ENCODE measurements at places on chromosomes 2 and 18.
A peak's percentile ranks its signal among the peaks of the same experiment; 100 is the strongest.

DNA sequence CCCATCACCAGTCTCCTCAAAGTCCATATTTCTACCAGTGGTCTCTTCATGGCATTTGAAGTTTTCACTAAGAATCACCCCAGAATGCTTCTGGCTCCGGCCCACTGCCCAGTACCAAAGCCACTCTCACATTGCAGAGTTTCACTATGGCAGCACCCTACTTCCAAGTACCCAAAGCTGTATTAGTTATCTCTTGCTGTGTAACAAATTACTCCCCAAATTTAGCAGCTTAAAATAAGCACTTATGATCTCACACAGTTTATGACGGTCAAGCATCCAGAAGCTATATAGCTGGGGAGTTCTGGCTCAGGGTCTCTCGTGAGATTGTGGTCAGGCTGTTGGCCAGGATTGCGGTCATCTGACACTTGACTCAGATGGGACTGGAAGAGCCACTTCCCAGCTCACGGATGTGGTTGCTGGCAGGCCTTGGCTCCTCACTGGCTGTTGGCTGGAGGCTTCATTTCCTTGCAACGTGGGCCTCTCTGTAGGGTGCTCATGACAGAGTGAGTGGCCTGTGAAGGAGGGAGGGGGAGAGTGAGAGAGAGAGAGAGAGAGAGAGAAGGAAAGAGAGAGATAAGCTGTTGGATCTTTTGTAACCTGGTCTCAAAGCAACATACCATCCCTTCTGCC, 189.5 kb downstream of the CTIF start:
- no peak for DNase-seq

- no peak for DNase-seq
Observed at GRCh38 chr2:85185431-85185940, 52.3 kb downstream of the TCF7L1 start.

GRCh38 chr2:169237286-169237685, 125.0 kb downstream of the LRP2 start:
- no peak for DNase-seq

DNA sequence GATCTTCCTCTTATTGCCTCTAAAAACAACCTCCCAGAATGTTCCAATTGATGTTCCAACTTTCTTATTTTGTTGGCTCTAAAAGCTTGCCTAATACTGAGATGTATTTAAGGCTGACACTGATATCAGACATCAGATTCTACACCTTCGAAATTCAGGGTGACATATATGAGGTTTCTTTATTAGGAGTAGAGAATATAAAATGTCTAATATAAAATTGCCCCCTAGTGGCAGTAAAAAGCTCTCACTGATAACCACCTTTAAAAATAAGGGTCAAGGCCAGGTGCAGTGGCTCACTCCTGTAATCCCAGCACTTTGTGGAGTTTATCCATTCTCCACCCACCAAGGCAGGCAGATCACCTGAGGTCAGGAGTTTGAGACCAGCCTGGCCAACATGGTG, 789.7 kb upstream of the SLC39A10 start:
- peak; percentile 64 for DNase-seq

- no peak for DNase-seq
Observed at GRCh38 chr2:119691651-119692245, 12.7 kb downstream of the TMEM177 start.

- DNase-seq: no peak
Observed at GRCh38 chr2:20595439-20596192, 55.3 kb downstream of the HS1BP3 start.

DNA sequence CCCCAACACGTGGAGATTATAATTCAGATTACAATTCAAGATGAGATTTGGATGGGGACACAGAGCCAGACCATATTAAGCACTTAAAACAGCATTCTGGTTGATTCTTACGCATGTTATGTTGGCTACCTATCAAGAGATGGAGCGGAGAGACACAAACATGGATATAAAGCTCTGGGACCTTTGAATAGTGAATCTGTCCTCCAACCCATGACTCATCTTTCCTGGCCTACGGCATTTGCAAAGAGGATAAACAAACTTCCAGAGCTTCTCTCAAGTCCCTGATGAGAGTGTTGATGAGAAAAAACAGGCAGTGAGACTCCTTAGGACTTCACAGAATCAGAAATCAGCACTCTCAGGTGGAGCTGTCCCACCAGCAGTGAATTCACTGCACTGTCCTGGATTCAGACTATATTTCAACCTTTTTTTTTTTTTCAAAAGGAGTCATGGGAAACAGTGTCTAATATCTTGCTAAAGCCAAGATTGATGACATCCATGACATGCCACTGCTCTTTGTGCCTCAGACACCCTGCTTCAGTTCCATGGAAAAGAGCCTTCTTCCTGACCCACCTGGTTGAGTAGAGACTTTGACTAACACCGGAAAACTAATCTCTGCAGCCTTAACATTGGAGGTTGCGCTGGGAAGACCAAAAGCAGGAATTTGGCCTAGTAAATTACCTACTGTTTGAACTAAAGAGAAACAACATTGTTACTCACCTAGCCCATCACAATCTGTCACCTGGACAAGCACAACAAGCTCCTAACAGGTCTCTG, 62.1 kb upstream of the NPAS2 start:
- no peak for DNase-seq

- no peak for DNase-seq
Observed at GRCh38 chr2:9264301-9264700, 57.7 kb downstream of the ASAP2 start.

DNA sequence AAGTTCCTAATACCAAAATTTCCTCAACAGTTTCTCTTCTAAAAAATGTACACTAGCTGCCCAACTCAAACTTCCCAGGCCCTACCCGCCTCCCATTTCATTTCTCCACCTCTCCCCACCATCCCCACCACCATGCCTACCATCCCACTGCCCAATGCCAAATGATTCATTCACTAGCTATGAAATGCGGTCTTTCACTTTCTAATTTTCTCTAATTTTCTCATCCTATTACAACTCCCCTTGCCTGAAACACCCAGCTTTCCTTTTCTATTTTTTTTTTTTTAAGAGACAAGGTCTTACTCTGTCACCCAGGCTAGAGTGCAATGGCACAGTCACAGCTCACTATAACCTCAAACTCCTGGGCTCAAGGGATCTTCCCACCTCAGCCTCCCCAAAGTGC, 38.4 kb downstream of the KIDINS220 start:
- no peak for DNase-seq

DNA sequence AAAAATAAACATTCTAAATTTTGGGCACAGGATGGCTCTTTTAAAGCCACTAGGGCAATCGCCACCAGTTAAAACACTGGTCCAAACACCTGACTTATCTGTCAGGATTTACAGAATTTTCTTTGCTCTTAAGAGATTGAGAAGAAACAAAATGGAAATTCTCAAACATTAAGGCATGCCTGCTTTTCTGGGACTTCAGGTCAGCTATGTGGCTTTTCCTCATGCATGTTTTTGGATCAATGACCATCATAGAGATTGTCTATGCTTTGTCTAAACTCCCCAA, 112.7 kb downstream of the SMAD2 start:
- no peak for DNase-seq

DNA sequence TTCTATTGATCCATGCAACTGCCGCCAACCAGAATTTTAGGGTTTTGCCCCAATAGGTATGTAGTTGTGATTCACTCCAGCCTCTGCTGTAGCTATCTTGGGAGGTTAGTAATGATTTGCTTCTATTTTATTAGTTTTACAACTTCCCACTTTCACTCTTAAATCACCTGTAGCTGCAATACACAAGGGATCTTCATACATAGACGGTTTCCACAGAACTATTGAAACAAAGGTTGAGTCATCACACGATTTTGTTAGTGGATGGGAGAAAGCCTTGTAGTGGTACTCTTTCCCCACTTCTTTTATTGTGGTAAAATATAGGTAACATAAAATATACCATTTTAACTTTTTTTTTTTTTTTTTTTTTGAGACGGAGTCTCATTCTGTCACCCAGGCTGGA, 104.2 kb upstream of the SPRED2 start:
- no peak for DNase-seq

DNA sequence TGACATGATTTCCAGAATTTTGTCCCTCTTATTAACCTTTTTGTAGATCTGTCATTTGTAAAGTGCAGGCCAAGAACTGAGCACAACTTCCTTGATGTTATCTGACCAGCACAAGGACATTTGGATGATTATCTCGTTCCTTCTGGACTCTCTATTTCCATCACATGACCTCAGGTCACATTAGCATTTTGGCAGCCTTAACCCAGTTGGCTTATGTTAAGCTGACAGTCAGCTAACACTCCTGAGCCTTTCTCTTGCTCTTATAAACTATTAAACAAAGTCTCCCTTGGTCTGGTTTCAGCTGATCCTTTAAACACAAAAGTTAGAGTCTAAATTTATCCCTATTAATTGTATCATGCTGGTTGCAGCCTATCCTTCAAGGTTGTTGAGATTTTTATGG, 167.2 kb upstream of the RBBP8 start:
- DNase-seq: no peak

DNA sequence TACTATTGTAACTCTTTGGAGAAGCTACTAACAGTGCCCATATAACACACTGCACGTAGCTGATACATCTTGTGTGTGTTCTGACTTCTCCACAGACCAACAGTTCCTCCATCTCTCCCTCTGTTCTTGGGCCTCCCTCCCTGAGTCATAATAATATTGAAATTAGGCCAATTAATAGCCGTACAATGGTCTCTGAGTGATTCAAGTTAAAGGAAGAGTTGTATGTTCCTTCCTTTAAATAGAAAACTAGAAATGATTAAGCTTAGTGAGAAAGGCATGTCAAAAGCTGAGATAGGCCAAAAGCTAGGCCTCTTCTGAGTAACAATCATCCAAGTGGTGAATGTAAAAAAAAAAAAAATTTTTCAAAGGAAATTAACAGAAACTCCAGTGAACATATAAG, 828.4 kb upstream of the CHAC2 start:
- no peak for DNase-seq

DNA sequence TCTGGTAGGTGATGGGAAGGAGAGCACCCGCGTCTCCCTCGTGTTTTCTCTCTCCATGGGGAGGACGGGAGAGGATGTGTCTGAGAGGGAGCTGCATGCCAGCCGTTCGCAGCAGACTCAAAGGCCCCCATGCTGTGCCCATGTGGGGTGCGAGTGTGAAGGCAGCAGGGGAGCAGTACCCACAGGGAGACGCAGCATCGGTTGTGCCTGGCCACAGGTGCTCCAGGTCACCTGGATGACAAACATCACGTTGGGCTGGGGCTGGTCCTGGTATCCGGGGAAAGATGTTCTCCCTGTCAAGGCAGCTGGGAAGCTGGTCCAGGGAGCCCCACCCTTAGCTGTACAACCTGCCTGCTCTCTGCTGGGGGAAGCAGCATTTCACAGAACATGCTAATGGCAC, 119.5 kb upstream of the SALL3 start:
- DNase-seq: no peak

DNA sequence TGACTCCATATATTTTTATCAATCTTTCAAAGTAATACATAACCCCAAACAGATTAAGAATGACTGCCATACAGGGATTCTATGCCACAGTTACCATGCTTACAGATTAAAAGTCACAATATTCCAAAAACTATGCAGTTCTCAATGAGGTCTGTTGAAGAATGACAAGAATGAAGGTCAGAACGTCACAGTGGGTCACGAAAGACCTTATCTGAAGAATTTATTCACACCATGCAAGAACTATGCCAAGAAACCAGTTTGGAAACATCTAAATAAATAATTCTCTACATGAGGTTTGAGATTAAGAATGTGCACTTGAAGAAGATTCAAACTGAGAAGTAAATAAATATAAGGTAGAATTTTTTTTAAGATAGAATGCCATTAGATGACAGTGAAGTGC, 253.3 kb downstream of the EXOC6B start:
- DNase-seq: no peak

DNA sequence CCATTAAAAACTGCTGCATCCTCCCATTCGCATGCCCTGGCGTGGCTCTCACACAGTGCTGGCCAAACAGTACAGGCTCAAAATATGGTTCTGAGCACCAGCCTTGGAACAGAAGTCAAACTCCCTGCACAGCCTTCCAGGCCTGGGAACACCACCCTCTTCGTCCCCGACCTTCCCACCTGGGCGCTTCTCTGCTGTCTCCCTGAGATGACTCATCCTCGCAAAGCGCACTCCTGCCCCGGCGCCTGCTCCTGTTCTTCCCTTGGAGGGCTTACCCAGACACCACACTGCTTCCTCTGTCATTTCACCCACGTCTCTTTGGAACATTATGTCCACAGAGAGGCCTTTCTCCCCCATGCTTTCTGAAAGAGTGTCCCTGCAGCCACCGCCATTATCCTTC, 172.7 kb downstream of the L3MBTL4 start:
- DNase-seq: no peak

- no peak for DNase-seq
Observed at GRCh38 chr2:39018638-39019037, 102.2 kb downstream of the SOS1 start.
